ENCODE measurements at places on chromosomes 5 and 9.

DNA sequence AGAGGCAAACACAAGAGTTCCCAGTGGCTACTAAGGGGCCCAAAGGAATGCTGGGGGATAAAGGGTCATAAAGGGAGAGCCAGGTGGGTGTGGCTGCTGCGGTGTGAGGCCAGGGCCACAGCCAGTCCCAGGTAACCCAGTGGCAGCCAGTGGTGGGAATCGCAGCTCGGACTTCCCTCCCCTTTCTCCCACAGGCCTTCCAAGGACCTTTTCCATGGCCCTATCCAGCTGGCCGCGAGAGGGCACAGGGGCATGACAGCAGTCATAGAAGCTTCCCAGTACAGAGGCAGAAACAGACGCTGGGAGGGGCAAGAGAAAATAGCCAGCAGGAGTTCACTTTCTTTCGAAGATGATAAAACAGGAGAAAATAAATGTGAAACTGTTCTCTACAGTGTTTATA is 257.6 kb downstream of the SEMA5A start:
- no peak for DNase-seq

GRCh38 chr5:152100462-152100861 is 175.8 kb upstream of the GLRA1 start:
- DNase-seq = no peak

DNA sequence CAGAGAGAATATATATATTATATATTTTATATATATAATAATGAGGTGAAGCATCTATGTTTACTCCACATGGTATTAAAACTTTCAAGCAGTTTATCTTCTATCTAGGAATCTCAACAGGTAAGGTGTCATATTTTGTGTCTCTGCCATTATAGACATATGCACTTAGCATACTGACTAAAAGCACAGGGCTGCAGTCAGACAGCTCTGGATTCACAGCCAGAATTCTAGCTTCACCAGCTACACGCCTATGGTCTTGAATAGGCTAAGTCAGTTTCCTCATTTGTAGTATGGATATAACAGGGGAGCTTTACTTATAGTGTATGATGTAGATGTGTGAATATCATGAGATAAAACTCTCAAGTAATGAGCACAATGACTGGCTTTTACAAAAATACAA is 57.9 kb downstream of the FBN2 start:
- no peak for DNase-seq

DNA sequence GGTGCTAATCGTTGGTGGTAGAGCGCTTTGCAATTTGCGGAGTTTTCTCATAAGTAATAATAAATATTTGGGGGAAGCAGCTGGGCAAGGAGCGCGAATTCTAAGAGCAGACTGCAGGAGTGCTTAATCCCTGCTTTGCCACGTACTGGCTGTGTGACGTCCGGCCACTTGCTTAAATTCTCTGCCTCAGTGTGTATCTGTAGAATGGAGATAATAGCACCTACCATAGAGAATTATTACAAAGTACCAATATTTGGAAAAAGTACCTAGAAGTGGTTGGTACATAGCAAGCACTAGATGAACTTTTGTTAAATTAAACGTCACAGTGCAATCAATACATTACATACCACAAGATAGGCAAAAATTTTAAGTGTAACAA is 598 bp upstream of the TMED7 start:
- DNase-seq = no peak

- no peak for DNase-seq
These were observed 540.5 kb upstream of the CDH18 start for GRCh38 chr5:20528471-20528870.

Measured in NCI-H1092 (cell line).